ENCODE measurements at places on chromosomes 16 and 17.

GRCh38 chr17:82267575-82268379, 5.7 kb downstream of the CSNK1D start:
- DNase-seq, result peak; percentile 53

- no peak for DNase-seq
Observed at GRCh38 chr16:53583401-53583800, 80.4 kb upstream of the AKTIP start.

- DNase-seq, result no peak
Observed at GRCh38 chr16:15483857-15484256, 49.5 kb downstream of the BMERB1 start.

DNA sequence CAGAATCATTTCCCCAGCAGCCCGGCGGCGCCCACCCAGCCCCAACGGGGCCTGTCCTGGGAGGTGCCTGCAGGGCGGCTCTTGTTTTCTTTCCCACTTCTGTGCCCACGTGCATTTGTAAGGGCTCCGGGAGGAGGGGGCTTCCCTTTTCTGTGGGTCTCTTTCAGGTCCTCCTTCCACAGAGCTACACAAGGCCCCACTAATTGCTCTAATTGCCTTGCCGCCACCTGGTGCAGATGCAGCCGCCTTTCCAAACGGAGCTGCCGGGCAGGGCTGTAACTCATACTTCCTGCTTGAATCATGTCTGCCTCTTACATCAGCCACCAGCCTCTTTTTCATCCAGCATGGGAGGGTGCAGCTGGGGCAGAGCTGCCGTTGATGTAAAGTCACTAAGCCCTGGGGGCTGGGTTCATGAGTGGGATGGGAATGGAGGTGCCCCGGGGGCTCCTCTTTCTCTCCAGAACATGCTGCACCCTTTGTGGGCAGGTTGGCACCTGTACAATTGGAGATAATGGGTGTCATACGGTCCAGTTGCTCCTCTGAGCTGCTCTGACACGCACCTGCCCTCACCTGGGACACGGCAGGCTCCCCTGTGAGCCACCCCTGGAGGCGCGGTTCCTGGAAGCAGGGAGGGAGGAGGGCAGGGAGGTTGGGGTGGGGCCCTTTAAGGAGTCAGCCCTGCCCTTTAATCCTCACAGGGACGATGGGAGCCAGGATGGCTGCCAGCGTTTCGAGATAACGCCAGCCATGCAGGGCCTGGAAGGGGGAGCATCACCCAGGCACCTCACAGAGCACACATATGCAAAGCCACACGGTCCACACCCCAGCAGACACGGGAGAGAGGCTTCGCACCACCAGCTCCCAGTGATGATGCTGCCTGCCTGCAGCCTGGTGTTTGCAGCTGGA, 41.1 kb upstream of the KLHDC4 start:
- DNase-seq, result peak; percentile 78

DNA sequence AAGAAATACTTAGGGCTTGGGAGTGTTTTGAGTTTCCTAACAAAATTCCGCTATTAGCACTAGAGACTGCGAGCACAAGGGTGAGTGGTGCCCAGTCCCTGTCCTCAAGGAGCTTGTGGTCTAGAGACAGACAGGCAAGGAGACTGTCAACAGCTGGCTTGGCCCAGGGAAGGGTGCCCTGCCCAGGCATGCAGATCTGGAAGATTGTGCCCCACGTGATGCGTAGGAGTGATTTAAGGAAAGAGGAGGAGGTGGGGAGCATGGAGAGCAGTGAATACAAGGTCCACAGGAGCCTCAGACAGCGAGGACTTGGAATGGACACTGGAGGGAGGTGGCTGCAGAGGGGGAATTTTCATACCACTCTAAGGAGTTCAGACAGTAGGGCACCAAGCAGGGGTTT, 25.0 kb downstream of the SCPEP1 start:
- DNase-seq, result no peak

DNA sequence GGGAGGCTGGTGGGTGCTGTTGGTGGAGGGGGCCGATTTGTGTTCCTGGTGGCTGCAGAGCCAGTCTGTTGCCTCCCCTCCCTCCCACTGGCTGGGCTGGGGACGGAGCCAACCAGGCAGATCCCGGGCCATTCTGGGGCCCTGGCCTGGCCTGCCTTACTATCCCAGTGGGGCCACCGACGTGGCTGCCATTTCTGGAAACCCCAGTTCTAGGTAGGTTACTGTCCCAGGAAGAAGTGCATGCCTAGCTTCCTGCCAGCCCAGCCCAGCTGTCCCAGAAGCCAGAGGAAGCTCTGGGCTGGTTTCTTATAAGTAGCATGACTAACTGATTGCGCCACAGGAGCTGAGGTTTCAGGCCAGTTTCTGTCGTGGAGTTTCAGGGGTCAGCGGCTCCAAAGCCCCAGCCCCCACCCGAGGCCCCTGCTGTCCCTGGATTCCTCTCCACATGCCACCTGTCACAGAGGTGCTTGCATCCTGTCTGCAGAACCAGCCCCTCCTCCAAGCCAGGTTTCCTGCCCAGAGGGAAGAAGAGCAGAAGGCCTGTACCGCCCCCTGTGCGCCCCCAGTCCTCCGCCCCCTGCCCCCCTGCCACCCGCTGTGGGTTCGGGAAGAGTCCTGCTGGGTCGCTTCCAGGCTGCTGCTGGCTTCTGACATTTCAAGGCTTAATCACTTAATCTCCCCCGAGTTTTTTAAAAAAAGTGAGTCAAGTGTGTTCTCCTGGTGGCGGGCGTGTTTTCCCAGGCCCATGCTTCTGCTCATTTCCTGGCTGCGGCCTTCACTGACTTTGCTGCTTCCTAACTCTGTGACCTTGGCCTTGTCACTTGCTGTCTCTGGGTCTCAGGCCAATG, 13.2 kb downstream of the IL4R start:
- DNase-seq, result peak; percentile 51

GRCh38 chr16:85616607-85617321, 3.6 kb downstream of the GSE1 start:
- DNase-seq, result peak; percentile 20

- no peak for DNase-seq
Observed at GRCh38 chr17:21301593-21302550, 17.4 kb downstream of the MAP2K3 start.

- DNase-seq, result no peak
Observed at GRCh38 chr16:8990445-8990844, 26.7 kb upstream of the USP7 start.

- DNase-seq, result no peak
Observed at GRCh38 chr17:7128160-7128559, 13.5 kb upstream of the ASGR2 start.

DNA sequence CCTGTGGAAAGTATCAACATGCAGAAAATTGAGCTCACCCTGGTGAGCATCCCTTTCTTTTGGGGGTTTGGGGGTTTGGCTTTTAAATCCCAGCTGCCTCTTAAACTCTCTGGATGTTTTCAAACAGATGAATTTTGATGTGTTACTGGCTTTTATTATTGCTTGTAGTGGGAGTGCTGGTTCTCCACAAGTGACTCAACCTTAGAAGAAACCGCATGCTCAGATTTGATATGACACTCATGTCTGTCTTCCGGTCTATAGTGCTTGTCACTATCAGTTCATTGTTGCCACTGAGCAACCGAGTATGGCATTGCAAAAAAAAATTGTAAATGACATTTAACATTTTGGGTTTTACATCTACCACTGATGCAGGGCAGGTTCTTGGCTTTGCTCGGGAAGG, 104.5 kb downstream of the HS3ST4 start:
- DNase-seq, result no peak

- DNase-seq, result no peak
Observed at GRCh38 chr17:16383216-16383615, 2.3 kb downstream of the UBB start.

DNA sequence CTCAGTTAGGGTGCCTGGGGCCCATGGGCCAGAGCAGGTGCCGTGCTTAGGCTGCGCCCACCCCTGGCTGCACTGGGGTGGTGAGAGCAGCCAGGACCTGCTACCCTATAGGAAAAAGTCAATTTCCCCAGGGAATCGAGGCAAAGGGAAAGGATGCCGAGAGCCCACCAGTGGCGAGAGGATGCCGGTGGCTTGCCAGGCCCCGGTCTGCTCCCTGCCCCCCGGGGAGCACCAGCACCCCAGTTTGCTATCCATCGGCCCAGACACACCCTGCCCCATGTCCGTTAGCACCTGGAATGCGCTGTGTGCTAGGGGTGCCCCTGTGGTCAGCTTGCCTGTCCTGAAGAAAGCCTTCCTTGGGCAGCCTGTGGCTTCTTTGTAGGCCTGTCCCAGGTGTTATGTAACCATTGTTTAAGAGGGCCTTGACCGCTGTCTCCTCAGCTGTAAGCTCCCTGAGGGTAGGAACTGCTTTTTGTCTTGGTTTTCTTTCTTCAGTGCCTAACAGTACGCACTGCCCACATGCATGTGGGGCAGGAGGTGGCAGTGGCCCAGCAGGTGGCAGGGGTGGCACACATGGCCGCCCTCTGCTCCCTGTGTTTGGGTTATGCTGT, 40.8 kb downstream of the NT5M start:
- no peak for DNase-seq

GRCh38 chr17:74677558-74678466, 34.9 kb downstream of the CD300LF start:
- DNase-seq, result no peak

DNA sequence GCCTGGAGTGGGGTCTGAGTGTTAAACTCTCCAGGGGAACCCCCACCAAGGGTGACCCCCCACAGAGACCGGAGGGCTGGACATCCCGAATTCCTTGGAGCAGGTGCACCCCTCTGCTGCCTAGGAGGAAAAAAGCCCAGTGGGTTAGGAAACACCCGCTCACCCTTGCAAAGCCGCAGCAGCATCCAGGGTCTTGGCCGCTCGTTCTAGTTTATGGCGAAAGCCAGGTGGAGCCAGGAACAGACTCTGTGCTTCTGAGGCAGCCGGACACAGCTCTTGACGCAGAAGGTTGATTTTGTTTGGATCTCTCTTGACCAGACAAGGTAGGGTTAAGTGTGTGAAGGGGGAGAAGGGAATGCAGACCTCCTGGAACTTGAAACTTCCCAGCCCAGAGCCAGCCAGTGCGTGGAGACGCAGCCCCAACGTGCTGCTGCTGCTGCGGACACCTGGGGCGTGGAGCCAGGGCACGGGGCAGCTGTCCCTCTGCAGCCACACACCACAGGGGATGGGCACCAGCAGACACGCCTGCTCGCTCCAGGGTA, 154.5 kb downstream of the LAT start:
- no peak for DNase-seq

- DNase-seq, result no peak
Observed at GRCh38 chr16:88288303-88288702, 94.5 kb upstream of the ZNF469 start.

- peak; percentile 52 for DNase-seq
Observed at GRCh38 chr16:67278773-67279295, 498 bp upstream of the PLEKHG4 start.

DNA sequence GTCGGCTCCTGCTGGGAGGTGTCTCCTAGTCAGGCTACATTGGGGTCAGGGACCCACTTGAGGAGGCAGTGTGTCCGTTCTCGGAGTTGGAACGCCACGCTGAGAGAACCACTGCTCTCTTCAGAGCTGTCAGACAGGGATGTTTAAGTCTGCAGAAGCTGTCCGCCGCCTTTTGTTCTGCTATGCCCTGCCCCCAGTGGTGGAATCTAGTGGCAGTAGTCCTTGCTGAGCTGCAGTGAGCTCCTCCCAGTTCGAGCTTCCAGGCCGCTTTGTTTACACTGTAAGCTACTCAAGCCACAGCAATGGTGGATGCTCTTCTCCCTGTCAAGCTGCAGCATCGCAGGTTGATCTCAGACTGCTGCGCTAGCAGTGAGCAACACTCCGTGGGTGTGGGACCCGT, 36.0 kb downstream of the ITFG1 start:
- DNase-seq, result no peak

GRCh38 chr17:28547096-28547622, 5.3 kb downstream of the UNC119 start:
- DNase-seq, result no peak

GRCh38 chr17:69945698-69946185, 129.3 kb upstream of the KCNJ16 start:
- DNase-seq, result no peak

DNA sequence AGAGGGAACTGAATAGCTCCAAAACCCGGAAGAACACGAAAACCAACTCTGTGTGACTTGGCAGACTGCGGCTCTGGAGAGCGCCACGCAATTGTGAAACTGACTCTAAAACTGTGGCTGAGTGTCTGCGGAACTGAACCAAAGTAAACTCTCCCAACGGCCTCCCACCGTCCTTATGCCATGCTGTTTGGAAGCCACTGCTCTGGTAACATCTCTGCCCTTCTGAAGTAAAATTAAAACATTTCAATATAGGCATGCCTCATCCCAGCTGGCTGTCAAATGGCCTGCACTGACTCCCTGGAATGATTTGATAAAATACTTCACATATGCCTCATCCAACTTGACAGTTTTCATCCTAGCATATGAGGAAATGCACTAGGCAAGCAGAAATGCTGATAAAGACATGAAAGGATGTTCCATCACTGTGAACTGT, 70.2 kb downstream of the PARN start:
- DNase-seq, result no peak

GRCh38 chr17:49969795-49970389, 902 bp downstream of the DLX4 start:
- no peak for DNase-seq

DNA sequence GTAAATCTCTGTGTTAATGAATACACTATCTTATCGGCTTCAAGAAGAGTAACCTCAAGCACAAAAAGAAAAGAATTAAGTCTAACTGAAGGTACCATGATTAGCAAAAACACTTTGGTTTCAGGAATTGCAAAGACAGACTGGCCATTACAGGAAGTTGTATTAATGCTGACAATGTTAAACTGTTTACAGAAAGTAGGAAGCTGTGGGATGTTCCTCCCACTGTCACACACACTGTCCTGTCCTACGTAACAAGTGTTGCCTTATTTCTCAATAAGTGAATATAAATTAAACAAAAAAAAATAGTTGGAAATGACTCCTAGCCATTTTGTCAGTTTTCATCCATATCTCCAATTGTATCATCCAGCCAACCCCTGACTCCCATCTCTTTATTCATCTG, 8.6 kb downstream of the GNA13 start:
- no peak for DNase-seq

DNA sequence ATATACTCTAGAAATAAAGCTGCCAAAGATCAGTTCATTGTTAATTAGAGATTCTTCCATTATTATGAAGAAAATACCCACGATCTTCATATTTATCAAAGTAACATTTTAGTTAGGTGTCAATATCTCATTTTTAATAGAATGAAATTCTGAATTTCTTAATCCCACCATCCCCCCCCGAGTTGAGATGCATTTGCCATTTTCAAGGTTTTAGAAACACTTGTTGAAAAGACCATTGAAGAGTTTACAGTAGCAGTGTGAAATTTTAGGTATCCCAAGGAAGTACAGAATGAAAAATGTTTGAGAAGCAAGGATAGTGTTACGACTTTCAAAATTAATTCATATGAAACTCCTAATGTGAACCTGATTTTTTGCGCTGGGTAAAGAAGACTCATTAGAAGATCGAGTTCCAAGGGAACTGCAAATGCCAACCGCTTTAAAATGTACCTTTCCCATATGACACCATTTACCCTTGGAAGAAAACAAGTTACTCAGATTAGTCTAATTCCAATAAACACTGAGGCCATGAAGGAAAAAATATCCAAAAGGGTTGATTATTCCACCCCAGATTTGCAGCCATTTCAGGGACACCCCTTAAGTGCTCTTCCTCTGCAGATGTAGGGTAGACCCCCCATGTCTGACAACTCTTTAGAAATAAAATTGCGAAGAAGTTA, 731 bp downstream of the IKZF3 start:
- no peak for DNase-seq

Data from stimulated activated CD4-positive, alpha-beta T cell treated with anti-CD3 and anti-CD28 coated beads, Interleukin-1b, Interleukin-23, amount 100 ng/mL, for 48 hours (primary cell).